Fibroblast of the conjunctiva (primary cell): ENCODE measurements at places on chromosomes 2 and 18.

GRCh38 chr18:59853380-59853779 is 46.4 kb upstream of the PMAIP1 start:
- DNase-seq, result no peak

- no peak for DNase-seq
These were observed 75.2 kb downstream of the CABLES1 start for GRCh38 chr18:23210526-23210925.

- DNase-seq, result peak; percentile 48
These were observed 41.2 kb upstream of the DAPL1 start for GRCh38 chr2:158753641-158754611.

DNA sequence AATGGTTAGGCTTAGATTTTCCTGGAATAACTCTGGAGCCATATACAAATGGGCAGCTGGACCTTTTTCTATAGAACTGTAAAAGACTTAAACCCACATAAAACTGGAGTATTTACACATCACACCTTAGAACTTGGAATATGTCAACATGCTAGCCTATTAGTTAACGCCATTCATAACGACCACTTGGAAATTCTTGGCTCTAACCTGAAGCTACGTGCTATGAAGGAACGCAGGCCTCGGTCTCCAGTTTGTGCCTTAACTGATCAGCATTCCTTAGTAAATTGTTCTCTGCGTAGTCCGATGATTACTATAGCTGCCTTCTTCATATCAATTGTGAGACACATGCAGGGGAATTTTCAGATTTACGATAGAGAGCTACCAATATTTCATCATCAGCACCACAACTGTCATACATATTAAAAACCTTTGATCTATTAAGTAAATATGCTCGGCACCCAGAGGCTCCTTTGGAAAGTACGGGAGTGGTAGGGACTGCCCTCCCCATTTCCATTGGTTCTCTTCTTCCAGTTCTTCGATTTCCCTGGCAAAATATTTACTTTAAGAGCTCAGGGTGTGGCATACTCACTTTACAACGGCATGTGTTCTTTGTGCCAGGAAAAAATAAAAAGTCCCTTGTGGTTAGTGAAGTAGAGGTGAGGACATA is 17.5 kb upstream of the CCL20 start:
- no peak for DNase-seq

DNA sequence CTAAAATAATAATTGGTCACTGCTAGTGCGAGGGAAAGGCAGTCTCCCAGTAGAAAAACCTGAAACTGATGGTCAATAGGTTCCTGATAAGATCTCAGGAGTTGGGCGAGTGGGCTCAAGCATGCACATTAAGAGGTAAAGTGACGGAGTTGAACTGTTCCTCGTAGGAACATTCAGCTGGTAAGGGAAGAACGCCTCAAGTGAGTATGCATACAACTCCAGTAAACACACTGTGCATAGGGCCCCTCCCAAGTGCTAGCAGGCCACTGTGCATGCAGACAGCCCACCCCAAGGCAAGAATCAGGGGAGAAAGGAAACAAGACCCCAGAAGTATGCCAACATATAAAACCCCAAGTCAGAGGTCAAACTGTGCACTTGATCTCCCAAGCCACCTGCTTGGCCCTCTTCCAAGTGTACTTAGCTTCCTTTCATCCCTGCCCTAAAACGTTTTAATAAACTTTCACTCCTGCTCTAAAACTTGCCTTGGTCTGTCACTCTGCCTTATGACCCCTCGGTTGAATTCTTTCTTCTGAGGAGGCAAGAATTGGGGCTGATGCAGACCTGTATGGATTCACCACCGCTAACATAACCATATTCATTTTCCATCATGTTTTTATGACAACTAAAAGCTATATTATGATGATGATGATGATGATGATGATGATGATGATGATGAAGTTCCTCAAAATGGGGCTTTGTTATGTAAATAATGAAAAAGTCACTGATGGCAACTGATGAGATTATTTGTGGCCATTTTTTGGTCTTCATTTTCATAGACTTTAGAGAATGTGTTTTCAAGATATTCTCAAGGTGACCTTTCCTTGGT is 118.0 kb upstream of the RAB27B start:
- no peak for DNase-seq

DNA sequence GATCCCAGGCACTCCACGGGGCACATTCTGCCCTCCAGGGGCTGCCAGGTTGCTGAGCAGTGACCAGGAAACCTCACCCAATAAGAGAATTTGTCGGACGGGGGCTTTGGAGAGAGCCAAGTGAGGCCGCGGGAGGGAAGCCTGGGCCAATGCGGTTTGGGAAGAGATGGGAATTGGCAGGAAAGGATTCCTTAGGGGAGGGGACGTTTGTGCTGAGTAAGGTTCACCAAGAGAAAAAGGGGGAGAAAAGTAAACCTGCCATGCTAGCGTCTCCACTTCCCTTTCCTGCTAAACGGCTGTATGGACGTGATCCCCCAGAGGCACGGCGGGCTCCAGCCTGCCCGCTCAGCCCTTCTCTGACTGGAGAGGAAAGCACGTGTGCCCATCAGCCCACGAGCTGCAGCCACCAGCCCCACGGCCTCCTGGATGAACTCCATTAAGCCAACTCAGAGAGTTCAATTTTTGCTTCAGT is 194.4 kb upstream of the ID2 start:
- no peak for DNase-seq

DNA sequence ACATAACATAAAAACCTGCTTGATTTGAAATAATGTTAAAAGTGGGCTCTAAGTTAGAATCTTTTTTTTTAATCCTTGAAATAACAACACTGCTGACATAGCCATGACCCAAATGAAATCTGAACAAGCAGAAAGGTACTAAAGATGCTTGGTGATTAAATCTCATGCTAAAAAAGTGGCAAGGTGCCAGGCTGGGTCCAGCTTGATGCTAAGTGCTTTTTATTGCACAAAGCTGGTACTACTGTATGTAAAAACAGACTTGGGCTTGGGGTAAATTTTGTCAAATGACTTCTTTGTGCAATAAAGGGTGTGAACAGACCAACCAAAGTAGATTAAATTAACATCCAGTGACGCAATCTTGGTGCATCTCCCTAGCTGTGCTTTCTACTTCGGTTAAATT is 13.4 kb downstream of the BCL11A start:
- DNase-seq, result no peak

DNA sequence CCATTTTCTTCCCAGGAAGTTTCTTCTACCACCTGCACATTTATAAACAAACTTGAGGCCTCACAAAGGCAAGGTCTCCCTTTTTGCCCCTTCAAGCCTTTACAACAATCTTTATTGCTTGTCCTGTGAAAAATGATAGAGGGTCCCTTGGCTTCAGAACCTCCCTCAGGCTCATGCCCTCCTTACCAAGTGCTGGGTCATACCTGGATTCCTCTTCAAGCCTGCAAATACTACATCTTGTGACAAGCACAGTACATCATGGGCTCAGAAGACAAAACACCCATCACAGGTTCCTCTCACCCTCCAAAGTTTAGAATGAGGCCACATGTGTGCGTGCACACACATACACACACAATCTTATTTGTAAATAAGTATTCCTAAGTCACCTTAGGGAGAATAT is 9.1 kb downstream of the CAPN14 start:
- no peak for DNase-seq

DNA sequence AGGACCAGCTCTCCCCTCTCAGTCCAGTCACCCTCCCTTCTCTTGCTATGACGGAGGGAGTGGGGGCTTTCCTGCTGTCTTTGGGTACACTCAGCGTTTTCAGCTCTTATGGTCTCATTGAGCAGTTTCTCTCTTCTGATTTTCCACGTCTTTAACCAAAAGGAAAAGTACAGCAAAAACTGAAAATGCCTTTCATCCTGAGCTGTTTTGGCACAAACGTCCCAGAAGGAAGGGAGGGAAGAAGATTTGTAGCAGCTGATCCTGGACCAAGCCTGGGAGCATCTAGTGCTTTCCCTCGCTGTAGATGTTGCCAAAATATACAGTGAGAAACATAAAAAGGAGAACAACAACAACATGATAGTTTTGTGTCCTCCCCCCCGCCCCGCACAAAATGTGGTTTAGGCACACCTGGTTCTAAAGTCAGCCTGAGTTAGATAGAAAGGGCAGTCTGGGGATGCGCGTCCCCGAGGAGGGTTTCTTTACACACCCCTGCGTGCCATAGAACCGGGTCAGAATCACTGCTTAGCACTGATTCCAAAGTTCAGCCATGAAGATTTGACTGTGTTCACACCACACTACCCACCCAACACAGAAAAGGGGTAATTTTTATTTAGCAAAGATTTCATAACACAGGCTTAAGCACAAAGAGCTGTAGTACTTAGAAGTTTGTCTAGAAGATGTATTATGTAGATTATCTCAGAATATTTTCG is 53.4 kb downstream of the SLC40A1 start:
- DNase-seq, result no peak

GRCh38 chr2:12076810-12077209 is 330.4 kb downstream of the LPIN1 start:
- DNase-seq, result no peak

- no peak for DNase-seq
These were observed 100.0 kb upstream of the CXCR4 start for GRCh38 chr2:136217996-136218395.
